ENCODE measurements at places on chromosomes 6 and 20.

DNA sequence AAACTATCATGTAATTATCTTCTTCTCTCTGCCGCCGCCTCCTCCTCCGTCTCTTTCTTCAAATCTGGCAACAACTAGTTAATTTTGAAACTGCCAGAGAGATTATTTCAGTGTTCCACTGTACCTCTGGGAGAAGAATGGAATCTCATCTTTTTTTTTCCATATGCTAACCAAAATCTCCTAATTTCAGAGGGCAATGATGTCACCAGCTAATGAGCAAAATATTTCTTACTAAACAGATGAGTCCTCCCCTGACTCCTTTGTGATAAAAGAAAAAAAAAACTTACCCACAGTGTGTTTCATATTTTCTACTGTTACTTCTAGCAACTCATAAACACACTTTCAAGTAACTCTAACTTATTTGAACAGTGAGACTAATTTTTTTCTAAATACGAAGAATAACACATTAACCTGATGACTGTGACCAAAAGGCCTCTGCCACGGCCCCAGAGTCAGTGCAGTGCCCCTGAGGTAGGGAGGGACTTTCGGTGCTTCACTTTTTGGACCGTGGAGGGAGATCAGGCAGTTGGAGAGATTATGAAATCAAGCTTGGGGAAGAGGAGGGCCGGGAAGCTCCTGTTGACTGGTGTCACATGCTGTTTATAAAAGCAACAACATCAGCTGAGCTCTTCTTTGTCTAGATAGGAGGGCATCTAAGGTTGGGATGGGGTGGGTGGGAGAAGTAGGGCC lies 159.6 kb downstream of the SASH1 start:
- no peak for DNase-seq

GRCh38 chr6:43992783-43993644 lies 134.2 kb downstream of the MRPL14 start:
- no peak for DNase-seq

- no peak for DNase-seq
Observed at GRCh38 chr20:22904386-22904785, 130.7 kb upstream of the SSTR4 start.

GRCh38 chr20:34772437-34772836 lies 53.0 kb downstream of the NCOA6 start:
- no peak for DNase-seq

DNA sequence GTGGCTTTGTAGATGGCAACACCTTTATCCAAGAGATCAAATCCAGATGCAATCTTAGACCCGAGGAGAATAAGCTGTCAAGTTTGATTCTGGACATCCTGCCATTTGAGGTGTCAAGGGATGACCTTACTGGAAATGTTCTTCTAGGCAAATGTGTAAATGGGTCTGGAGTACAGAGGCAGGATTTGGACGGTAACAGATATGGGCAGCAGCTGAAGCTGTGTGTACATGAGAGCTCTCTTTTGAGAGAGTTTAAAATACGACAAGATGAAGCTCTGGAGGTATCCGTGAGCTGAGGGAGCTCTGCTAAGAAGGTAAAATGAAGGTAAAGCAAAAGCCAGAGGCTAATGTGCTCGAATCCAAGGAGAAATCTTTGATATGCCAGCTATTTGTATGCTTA lies 56.6 kb downstream of the RALGAPA2 start:
- DNase-seq, result no peak

DNA sequence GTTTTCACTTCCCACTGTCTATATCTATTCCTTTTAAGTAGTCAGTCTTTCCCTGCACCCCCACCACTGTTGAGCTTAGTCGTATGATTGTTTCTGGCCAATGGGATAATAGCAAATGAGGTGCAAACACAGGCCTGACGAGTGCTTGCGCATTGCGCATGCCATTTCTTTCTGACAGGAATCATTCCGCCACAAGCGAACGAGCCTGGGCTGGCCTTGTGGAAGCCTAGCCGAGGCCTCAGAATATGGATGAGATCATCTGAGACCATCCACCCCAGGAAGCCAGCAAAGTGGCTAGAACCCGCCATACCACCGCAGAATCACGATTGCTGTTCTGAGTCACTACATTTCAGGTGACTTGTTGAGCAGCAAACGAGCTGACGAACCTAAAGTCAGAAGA lies 52.2 kb upstream of the PRL start:
- no peak for DNase-seq

DNA sequence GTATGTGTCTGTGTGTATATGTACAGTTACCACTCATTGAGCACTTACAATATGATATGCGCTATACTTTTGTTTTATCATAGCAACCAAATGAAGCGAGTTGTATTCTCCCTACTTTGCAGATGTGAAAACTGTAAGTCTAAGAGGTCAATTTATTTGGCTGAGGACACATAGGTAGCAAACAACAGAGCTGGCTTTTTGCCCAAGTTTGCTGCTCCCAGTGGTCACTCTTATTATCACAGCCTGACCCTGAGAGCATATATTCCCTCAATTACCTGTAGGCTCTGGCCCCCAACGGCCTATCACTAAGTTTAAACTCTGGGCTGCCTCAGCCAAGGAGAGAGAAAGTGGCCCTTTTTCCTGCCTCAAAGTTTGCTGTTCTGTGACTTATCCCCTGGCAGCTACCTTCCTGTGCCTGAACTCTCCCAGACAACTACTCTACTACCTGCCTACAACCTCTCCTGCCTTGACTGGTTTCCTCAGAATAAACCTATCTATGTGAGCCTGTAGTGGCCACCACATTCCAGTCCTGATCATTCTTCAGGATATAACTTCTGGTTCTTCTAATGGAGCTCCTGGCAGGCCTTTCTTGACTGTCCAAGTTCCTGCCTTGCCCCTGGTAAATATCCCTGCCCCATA lies 221.8 kb downstream of the FRK start:
- no peak for DNase-seq

DNA sequence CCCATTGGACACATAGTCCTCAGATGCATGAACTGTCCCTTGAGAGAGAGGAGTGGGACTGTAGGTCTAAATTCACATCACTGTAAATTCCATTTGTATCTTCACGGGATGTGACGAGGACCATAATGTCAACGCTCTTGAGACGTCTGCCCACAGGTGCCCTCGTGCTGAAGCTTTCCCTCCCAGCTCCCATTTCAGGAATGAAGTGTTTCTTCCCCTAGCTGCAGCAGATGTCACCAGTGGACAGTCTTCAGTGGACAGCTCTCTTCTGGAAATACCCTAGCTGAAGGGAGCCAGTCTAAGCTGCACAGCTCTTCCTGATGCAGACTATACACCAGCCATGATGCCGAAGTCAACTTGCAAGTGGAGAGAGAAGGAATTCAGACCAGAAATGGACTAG lies 217.4 kb upstream of the ECI2 start:
- no peak for DNase-seq

- no peak for DNase-seq
Observed at GRCh38 chr20:63073738-63074065, 66.9 kb upstream of the BHLHE23 start.

DNA sequence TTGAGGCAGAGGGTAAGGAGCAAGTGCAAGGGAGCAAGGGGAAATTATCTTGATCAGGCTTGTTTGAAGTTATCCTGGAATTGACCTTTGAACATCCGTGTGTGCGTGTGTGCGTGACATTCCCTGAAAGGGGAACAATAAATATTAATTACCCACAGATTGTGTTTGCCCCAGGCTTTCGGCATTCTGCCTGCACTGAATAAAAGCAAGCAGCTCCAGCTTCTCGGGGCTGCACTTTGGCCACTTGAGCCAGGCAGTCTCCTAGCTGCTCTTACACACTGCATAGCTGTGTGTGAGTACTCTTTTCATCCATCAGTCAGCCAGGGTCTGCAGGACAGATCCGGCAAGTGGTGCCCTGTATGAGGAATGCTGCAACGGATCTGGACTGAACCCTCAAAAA lies 107.7 kb upstream of the BTN3A2 start:
- no peak for DNase-seq

DNA sequence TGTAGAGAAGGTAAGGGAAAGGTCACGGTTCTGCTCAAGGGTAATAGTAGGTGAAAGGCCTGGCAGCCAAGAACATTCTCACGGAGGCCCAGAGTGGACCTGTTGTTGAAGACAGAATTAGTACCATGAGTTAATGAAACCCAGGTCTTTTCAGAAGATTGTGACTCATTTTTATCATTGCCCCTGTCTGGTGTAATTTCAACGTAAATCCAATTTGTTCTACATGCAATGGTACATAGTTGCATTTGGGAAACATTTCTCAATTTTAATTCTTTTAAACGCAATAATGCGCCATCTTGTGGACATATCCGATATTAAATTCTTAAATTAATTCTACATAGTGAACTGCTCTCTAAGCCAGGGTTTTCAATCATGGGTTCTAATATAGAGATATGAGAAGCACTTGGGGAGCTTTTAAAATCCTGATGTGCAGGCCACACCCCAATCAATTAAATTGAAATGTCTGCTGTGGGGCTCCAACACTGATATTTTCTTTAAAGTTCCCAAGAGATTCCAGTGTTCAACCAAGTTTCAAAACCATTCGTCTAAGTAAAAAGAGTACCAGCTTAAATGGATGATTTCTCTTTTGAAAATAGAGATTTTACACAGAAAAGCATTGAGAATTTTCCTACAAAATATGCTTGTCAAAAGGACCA lies 257.4 kb downstream of the PLCB1 start:
- peak; percentile 48 for DNase-seq
